Central memory CD8-positive, alpha-beta T cell (primary cell): ENCODE measurements at places on chromosomes 7 and 10.

GRCh38 chr7:130475776-130476175, 16.1 kb upstream of the MEST start:
- no peak for DNase-seq

GRCh38 chr7:82263920-82264782, 179.4 kb downstream of the CACNA2D1 start:
- DNase-seq = no peak

GRCh38 chr10:28806488-28806941, 129.2 kb downstream of the BAMBI start:
- DNase-seq = no peak

DNA sequence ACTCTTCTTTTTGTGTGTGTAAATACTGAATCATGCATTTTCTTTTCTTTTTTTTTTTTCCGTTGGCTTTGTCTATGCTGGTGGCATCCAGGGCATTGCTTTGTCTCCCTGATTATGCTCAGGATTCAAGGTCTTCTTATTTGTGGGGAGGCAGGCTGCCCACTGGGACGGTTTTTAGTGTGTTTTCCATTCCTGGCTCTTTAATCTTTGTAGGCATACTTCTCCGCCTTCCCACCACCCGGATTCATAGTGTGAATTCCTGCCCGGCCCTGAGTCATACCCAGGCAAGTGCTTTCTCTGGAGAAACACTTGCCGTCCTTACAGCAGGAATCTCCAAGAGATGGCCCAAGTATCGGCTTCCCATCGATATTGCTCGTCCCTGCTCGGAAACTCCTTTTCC, 5.2 kb downstream of the ZNF655 start:
- no peak for DNase-seq

DNA sequence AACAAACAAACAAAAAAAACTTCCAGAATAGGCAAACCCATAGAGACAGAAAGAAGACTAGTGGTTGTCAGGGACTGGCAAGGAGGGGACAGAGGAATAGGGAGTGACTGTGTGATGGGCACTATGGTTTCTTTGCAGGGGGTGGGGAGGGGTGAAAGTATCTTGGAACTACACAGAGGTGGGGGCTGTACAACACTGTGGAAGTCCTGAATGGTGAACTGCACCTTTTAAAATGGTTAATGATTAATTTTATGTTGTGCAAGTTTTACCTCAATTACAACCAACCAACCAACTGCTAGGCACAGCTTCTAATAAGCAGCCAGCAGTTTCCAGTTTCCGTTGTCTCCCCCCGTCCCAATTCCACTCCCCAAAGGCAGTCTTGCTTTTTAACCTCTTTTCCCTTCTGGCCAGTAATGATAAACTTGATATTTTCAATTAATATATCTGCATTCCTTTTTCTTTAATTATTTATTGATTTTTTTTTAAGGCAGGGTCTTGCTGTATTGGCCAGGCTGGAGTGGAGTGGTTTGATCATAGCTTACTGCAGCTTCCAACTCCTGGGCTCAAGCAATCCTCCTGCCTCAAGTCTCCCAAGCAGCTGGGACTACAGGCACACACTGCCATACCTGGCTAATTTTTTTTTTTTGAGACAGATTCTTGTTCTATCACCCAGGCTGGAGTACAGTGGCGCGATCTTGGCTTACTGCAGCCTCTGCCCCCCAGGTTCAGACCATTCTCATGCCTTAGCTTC, 46.8 kb downstream of the HIP1 start:
- no peak for DNase-seq

DNA sequence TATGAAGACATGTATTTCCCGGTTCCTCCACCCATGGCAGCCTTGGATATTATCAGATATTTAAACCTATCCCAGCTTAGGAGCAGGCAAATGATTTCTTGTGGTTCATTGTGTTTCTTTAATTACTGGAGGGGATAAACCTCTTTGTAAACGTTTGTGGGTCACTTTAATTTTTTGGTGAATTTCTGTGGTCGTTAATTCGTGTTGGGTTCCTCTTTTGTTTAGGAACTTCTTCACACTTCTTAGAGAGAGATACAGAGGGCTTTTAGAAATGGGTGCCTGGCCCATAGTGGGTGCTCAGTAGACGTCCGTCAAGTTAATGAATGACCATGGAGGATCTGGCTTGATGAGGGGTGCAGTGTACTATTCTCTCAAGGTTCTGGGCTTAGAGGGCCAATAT, 27.2 kb upstream of the NUB1 start:
- DNase-seq = no peak

DNA sequence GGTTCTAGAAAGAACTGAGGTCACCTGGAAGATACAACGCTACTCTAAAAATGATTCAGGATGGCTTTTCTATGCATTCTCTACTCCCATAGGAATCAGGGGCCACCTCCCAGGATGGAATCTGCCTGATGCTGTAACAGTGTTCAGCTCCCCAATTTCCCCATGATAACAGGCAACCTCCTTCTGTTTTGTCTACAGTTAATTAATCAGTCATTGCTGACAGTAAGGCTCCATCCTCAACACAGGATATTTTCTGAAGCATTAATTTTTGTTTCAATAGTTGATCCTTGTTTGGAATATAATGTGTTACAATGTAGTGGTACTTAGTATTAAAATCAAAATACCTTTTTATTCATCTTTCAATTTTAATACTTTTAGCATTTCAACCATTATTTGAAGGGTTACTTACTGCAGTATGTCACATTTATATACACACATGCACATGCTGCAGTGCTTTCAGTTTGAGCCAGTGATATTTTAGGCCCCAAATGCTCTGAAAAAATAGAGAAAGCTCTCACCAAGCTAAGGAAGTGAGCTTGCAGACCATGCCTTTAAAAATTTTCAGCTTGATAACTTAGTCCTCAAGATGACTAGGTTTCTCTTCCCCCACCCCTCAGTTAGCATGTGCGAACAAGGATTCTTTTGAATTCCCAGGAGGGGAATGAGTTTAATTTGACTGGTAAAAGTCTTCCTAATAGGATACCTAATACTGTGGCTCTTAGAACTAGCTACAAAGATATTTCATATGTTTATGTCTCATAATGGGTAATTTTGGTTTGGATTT, 592 bp upstream of the PIK3CG start:
- DNase-seq = no peak
